ENCODE measurements at places on chromosomes 7 and 10.

DNA sequence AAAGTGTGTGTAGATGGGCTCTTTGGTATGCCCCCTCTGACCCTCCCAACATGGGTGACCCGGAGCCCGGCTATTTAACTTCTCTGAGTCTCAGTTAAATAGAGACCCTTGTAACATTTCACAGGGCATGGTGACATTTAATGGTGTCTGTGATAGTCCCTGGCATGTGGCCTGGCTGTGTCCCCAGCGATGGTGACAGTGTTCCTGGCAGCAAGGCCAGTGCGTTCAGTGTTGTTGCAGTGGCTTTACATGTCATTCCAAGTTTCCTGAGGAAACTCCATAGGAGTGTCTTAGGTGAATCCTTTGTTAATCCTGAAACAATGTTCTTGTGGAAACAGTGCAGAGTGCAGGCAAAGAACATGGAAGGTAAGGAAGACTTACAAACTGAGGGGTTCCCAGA is 137.0 kb downstream of the RAMP3 start:
- no peak for DNase-seq

DNA sequence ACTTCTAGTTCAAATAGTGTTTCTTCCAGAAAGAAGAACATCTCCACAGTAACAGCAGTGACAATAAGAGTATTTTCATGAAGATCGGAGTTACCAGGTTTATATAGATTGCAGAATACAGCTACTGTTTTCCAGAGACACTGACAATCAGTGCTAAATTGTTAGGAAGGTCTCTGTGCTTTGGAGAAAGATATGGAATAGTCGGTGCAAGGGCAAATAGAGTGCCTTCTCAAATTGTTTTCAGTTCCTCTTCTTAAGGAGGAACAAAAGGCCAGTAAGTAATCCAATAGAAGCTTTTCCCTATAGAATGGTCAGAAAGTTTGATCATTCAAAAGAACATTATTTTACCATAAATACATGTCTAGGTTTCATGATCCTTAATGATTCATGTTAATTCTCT is 2.6 kb upstream of the KIAA1217 start:
- DNase-seq: no peak

DNA sequence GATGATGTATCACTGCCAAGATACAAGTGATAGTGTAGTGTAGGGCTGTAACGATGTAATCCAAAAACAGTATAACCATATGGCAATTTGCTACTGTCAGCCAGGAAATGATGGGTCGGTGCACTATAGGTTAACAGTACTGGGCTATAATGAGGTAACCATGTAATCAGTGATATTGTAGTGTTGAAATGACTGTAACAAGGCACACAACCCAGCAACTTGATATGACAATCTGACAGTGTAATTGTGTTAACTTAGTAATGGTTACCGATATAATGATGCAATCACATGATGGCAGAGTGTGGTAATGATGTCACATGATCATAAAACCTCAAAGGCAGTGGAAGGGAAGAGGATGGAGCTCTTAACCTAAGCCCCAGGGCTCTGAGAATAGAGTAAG is 73.8 kb upstream of the SLF2 start:
- DNase-seq: no peak

- DNase-seq: no peak
Measured at GRCh38 chr7:94067506-94067905, 63.4 kb upstream of the BET1 start.

- DNase-seq: no peak
Measured at GRCh38 chr10:121617176-121617575, 18.9 kb upstream of the FGFR2 start.

GRCh38 chr7:84230491-84230890 is 35.9 kb upstream of the SEMA3A start:
- no peak for DNase-seq

GRCh38 chr7:158127241-158127640 is 460.4 kb downstream of the PTPRN2 start:
- DNase-seq: no peak

GRCh38 chr7:932651-932975 is 21.9 kb downstream of the ADAP1 start:
- DNase-seq: no peak

DNA sequence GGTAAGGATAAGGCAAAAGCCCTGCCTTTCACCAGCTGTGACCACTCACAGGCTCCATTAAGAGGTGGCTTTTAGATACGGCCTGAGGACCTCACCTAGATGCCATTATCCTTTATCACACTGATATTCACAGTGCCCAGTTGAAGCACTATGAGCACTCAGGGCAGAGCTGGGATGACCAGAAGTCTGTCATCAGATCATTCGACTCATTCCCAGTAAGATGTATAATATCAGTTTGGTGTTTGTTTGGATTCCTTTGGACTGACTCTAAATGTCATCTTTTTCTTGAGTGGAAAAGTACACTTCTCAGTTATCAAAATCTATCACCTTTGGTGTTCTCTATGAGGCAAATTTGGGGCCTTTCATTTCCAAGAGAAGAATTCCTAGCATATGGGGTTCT is 18.7 kb downstream of the CCDC136 start:
- no peak for DNase-seq

- DNase-seq: no peak
Measured at GRCh38 chr7:42692621-42693020, 219.2 kb downstream of the C7orf25 start.

GRCh38 chr10:87593702-87594101 is 66.0 kb upstream of the PAPSS2 start:
- no peak for DNase-seq

GRCh38 chr7:124992851-124993562 is 63.4 kb upstream of the POT1 start:
- DNase-seq: no peak

GRCh38 chr7:94417306-94417705 is 22.6 kb downstream of the COL1A2 start:
- DNase-seq: no peak

DNA sequence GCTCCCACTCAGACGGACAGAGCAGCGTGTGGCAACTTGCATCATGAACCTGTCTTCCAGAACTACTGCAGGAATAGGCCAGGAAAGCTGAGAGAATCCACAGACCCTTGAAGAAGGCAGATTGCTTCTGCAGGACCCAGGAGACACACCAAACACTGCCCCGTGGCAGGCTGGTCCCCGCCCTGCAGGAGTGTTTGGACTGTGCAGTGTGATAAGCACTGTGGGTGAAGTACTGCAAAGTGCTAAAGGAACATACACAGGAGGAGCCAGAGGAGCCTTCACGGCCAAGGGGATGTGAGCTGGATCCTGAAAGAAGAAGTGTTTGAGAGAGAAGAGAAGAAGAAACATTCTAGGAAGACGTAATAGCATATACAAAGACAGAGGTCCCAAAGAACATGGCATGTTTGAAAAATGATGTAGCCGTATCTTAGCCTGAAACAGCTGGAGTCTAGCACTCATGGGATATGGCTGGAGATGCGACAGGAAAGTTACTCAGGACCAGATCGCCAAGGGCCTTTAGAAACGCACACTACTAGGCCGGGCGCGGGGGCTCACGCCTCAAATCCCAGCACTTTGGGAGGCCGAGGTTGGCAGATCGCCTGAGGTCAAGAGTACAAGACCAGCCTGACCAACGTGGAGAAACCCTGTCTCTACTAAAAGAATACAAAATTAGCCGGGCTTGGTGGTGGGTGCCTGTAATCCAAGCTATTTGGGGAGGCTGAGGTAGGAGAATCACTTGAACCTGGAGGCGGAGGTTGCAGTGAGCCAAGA is 96.9 kb upstream of the RHEB start:
- no peak for DNase-seq

DNA sequence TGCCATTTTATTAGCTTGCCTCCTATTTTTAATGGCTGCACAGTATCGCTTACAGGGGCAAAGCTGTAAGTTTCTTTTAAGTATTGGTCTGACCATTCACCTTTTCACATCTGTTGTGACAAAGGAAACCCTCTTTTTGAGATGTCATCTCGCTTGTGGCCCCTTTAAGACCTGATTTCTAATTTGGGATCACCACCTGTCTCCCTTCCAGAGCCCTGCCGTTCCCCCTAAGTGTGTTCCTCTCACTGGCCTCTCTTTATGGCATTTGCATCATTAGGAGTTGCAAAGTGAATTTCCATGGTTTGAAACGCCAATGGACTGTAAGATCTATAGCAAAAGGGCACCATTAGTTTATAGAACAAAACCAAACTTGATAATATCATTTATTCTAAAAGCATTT is 1.4 kb downstream of the EPDR1 start:
- DNase-seq: no peak
